Non-pigmented ciliary epithelial cell (primary cell): ENCODE measurements at places on chromosomes 12 and 14.

DNA sequence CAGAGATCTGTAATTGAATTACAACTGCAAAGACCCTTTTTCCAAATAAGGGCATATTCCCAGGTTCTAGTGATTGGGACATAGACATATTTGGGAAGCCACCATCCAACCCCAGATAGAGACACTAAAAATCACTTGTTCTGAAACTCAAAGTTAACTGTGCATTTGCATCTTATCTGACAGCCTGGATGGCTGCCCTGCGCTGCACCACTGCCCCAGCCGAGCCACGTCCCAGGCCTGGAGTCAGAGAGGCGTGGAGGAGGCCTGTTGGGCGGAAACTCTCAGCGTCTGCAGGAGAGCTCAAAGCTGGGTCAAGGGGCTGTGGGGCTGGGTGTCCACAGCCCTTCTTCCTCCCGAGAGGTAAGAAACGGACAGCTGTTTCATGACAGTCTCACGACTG lies 124.4 kb downstream of the RIMBP2 start:
- DNase-seq = no peak

DNA sequence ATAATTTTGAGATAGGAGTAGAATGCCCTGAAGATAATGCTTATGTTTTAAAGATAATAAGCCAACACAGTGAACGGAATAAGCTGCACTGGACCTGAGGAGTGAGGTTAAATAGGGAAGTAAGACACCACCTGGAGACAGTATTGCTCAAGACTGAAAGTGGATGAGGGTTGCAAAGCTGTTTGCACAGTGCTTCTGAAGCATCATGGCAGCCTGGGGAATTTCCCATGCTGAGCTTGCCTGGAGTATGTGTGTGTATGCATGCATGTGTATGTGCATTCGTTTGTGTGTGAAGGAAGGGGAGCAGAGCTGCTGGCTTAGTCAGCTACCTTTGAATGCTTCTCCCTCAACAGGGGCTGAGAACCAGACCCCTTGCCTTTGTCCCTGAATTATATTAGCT lies 35.8 kb downstream of the BHLHE41 start:
- DNase-seq = no peak

- no peak for DNase-seq
Measured at GRCh38 chr14:99672506-99673304, 11.4 kb upstream of the CYP46A1 start.

- no peak for DNase-seq
Measured at GRCh38 chr12:69440016-69440415, 30.2 kb upstream of the FRS2 start.

DNA sequence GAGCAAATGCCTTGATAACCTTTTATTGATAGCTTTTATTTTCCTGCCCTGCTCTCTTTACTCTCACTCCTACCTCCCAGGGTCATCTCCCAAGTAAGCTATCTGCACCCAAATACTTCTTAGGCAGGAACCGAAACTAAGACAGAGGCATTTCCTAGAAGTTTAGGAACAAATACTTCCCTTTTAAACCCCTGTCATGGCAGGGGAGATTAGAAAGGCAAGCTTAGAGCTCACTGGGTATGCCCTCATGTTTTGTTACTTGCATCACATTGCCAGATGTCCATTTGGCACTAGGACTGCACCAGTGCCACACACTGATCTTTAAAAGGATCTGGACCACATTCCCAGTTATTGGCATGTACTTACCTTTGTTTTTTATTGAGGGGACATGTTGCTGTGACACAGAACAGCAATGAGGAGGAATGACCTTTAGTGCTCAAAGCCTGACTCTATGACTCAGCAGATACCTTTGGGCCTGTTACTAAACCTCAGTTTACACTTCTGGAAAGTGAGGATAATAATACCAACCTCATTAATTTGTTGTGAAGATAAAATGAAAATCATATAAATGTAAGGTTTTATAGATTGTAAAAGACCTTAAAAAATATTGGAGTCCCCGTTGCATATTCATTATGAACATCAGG lies 40.9 kb upstream of the MBIP start:
- DNase-seq = no peak

DNA sequence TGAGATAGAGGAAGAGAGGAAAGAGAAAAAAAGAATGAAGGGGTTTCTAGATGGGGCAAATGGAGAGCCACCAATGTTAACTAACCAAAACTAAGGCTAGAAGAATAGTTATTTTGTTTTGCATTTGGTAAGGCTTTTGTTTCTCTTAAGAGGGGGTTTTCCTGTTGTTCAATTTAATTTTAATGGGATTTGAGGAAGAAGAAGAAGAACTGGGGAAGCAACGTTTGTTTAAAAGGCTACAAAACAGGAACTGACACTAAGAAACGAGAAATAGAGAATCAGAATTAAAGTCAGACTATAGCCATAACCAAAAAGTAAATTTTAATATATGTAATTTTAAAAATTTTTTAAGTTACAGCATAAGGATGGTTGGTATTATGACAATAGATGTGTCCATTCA lies 13.7 kb downstream of the TXNDC16 start:
- no peak for DNase-seq

- DNase-seq = no peak
Measured at GRCh38 chr12:76549131-76549530, 10.4 kb downstream of the OSBPL8 start.

DNA sequence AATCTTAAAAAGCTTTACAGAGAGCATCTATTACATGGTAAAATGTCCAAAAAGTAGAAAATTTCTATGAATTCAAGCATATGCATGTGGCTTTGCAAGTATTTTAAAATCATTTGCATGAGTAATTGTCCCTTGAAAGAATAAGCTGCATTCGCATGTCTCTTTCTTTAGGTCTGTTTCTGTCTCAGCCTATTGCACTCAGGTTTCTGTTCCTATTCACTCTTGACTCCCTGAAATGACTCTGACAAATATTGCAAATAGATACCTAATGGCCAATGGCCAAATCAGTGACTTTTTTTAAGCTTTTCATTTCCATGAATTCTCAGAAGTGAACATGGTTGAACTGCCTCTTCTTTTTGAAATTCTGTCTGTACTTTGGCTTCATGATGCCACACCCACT lies 6.4 kb upstream of the TTC8 start:
- no peak for DNase-seq

DNA sequence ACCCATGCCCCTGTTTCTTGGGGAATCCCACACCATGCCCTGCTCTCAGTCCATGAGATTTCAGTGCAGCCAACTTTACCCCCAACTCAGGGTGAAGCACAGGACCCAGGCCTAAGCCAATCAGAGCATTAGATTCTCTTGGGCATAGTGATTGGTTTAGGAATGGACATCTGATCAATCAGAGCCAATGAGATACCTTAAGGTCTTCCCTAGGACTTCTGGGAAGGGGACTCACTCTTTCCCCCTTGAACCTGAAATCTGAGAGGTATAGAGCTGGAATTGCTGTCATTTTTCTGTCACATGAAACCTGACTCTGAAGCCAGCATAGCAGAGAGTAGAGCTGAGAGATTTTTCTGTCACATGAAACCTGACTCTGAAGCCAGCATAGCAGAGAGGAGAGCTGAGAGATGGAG lies 127.1 kb downstream of the ZFP36L1 start:
- no peak for DNase-seq

GRCh38 chr12:69272511-69272910 lies 33.1 kb downstream of the CPSF6 start:
- no peak for DNase-seq

- no peak for DNase-seq
Measured at GRCh38 chr12:70177631-70178030, 65.6 kb upstream of the CNOT2 start.

DNA sequence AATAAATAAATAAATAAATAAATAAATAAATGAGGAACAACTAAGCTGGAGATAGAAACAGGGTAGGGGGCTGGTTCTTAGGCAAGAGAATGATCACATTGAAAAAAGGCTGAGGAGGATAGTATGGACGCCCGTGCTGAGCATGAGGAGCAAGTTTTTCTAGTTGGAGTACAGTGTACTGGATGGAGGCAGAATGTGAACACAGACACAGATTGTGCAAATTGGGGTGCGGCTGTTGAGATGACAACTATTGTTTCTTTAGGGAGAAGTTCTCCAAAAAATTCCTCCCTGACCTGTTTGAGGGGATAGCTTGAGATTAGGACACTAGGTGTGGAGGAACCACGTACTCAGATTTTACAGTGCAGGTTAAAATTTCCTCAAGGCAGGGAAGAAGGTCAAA lies 979 bp upstream of the BIN2 start:
- no peak for DNase-seq

- DNase-seq = no peak
Measured at GRCh38 chr14:61439779-61440418, 118.5 kb downstream of the PRKCH start.

GRCh38 chr12:54306925-54307741 lies 6.3 kb upstream of the NFE2 start:
- no peak for DNase-seq
